Activated CD4-positive, alpha-beta T cell treated with anti-CD3 and anti-CD28 coated beads for 4 hours (primary cell): ENCODE measurements at places on chromosomes 1 and 21.

- DNase-seq, result no peak
These were observed 16.3 kb upstream of the PIGC start for GRCh38 chr1:172460177-172460576.

DNA sequence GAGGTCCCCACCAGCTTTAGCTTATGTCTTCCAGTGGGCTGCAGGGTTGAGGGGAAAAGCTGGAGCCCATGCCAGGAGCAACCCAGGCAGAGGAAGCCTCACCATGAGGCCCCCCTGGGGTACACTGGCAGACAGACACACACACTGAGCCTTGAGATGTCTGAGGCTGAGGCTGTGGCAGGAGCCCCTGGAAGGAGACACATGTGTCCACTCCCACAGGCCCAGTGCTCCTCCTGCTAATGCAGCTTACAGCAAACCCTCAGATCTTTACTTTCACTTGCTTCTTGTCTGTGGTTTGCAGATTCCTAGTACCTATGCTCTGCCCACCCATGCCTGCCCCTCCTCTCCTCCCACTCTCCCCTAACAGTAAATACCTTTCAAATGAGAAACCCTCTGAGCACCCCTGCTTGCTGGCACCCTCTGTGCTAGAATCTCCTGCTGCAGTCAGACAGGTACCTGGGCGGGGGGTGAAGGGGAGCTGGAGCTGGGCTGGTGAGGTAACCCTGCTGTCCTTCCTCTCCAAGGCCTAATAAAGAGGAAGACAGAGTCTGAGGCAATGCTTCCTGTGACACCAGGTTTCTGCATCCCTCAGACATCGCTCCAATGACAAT lies 63.4 kb upstream of the NEK2 start:
- peak; percentile 13 for DNase-seq

GRCh38 chr1:154406886-154407197 lies 1.7 kb downstream of the IL6R start:
- peak; percentile 17 for DNase-seq

- no peak for DNase-seq
These were observed 510 bp upstream of the IL10RB start for GRCh38 chr21:33265664-33266049.

DNA sequence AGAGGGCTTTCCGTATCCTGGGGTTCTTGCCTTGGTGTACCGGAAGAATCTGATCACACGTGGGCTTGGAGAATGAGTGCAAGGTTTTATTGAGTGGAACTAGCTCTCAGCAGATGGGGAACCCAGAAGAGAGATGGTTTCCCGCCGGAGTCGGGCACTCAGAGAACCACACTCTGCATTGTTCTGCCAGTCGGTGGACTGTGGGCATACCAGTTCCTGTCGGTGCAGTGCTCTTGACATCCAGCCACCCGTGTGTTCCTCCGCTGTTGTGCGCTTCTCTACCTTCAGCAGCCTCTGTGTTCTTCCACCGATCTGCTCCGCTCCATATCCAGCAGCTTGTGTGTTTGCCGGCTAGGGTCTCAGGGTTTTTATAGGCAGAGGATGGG lies 10.8 kb upstream of the PPIE start:
- DNase-seq, result no peak

DNA sequence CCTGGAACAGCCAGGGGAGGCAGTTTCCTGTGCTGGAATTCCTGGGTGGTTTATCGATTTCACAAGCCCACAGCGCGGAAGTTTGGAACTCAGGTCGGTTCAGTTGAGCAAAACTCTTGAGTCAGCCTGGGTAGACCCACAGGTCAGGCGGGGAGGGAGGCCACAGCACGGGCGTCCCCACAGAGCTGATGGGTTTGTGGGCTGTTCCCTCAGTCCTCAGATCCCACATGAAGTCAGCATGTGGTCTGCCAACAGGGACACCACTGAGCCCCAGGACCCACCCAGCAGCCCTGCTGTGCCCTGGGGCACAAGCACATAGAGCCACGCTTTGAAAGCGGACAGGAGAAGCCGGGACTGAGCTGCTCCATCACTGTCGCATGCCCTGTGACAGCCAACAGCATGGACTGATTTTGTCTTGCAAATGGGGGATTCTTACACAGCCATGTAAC lies 17.4 kb downstream of the BMP8A start:
- DNase-seq, result no peak

GRCh38 chr1:9651565-9652378 lies at the start of gene PIK3CD:
Gene PIK3CD, plus strand, starts transcription at chr1:9651731. Its CDS starts 58,725 bp downstream, at chr1:9710456.
- DNase-seq, result peak; percentile 45

DNA sequence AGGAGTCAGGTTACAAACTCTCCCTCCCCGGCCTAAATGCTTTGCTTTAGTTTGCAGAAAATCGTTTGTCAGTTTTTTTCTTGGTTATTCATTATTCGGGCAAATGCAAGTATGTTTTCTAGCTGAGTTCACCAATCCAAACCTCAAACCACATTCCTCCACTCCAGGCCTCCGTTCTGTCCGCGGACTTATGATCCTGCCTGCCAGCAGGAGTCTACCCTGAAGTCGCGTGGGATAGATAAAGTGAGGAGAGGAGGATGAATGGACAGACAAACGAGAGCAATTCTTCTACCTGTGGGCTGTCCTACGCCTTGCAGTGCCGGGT lies 1.3 kb downstream of the ADAMTS1 start:
- no peak for DNase-seq

DNA sequence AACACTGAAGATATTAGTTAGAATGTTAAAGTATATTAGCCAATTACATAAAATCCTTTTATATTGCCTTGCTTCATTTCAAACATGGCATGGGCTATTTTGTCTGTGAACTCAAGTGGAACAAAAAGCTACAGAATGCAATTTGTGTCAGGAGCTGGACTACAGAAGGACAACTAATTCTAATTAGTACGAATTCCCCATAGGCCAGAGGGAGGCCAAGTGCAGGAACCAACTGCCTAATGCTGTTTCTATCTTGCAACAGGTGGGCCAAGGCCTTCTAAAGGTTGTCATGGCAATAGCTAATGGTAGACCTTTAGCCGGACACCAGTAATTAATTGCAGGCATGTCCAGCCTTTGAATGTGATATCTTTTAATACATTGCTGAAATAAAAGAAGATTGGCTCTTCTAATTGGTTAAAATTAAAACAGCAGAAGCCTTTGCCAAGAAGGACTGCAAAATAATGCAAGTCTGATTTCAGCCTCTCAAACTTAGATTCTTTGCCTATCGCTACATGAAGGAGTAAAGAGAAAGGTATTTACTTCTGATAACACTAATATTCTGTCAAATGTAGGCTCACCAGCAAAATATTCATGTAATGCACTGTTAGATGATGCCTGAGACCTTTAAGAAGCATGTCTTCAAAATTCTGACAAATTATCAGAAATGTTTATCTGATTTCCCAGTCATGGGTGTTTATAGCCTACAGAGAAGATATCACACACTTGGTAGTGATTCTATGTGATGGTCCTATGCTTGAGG lies 232.1 kb downstream of the LMO4 start:
- no peak for DNase-seq

- DNase-seq, result no peak
These were observed 603.8 kb downstream of the PTPRC start for GRCh38 chr1:199242601-199243000.

GRCh38 chr1:246032031-246032551 lies 475.0 kb downstream of the SMYD3 start:
- DNase-seq, result no peak
